ENCODE measurements at places on chromosomes 7 and 10.
A peak's percentile ranks its signal among the peaks of the same experiment; 100 is the strongest.

GRCh38 chr10:44937196-44938005 is 22.2 kb upstream of the RASSF4 start:
- DNase-seq, result no peak

DNA sequence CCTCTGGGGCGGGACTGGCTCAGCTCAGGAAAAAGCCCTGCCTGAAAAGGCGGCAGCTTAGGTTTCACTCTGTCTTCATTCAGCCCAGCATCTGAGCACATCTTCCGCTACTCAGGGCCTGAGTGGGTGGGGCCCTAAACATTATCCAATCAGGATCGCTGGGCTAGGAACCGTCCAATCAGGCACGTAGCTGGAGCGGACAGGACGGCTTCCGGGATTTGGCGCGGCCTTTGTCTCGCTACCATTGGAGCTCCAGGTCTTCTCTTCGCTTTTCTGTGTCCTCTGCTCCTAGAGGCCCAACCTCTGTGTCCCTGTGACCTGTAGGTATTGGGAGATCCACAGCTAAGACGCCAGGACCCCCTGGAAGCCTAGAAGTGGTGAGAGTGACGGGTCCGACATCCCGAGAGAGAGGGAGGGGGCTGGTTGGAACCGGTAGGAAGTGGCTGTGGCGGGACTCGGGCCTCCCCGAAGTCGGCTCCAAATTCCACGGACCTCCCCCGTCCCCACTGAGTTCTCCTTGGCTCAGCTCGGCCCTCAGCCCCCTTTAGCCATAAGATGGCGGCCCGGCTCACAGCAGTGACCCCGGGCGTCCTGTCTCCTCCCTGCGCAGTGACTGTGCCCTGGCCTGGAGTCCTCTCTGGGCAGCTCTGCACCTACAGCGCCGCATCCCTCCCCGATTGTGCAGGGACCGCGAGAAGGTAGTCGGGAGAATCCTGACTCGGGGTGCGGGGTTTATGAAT is 99.1 kb downstream of the ZNF680 start:
- no peak for DNase-seq

DNA sequence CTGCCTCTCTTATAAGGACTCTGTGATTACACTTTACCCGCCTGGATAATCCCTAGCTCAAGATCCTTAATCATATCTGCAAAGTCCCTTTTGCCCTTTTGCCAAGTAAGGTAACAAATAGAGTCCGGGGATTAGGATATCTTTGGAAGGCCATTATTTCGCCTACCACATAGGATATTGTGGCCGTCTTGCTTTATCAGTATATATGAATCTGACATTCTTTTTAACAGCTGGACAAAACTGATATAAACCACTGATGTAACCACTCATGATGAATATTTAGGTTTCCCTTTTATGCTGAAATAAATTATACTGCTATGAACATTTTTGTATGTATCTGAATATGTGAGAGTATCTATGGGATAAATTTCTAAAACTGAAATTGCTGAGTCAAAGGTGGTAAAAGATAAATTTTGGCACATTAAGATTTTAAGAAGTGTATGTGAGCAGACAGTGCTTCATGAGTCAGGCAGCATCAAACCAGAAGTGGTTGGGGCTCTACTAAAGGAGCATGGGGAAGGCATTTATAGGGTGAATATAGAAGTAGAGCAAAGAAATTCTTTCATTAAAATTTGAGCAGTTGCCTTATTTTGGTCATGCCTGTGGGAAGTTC is 44.7 kb downstream of the AVL9 start:
- no peak for DNase-seq

GRCh38 chr7:55174856-55175255 is 156.0 kb downstream of the EGFR start:
- DNase-seq, result no peak

DNA sequence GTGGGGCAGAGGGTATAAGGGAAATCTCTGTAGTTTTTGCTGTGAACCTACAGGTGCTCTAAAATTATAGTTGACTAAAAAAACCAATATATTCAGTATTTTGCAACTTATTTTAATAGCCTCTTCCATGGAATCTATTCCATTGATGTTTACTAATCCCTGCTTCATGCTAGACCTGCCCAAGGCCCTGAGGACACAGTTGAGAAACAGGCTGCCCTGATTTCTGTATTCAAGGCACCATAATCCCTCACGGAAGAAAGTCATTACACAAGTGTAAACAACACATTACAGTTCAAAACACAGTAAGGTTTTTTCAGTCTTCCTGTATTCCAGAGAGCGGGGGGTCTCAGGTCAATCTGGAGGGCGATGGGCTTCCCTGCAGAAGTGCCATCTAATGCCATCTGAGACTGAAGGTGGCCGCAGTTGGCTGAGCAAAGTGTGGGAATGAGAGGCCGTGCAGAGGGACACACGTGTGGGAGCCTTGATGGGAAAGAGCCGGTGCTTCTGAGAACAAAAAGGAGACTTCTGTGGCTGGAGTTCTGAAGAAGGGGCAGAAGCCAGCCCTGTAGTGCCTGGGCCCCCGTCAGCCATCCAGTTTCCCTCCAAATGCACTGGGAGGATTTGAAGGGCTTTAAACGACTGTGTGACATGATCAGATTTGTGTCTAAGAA is 146.9 kb downstream of the PTPN20 start:
- DNase-seq, result no peak

GRCh38 chr10:85311613-85312337 is 983.4 kb downstream of the CCSER2 start:
- DNase-seq, result no peak

DNA sequence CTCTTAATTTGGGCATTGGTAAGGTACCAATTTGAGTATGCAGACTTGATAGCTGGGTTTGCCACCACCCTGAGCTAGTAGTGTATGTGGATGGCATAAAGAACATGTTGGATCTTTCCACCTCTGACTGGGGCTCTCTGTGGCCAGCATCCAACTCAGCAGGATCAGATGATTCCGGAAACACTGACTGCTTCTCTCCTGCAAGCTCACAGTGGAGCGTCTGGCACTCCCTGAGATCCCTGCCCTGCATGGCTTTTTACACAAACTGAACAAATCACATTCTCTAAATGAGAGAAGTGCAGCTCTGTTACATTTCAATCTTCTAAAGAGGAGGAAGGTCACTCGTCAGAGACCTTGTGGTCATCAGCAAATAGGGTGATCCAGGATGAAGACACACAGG is 1057.5 kb downstream of the NRG3 start:
- no peak for DNase-seq

DNA sequence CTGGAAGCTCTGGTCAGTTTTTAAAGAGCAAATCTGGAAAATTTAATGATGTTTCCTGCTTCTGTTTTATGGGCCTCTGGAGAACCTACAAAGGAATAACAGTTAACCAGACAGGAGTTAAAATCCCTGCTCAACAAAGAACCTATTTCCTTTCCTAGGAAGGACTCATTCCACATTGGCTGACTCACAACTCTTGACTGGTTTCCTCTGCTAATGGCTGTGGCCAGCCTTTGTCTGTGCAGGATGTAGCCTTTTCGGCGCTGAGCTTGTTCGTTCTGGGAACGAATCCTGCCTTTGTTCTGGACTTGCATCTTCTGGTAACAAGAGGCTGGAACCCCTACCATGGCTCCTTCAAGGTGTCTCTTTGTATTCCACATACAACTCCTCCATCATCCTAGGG is 112.8 kb upstream of the PDCD4 start:
- DNase-seq, result no peak

GRCh38 chr10:113183573-113183972 is 233.5 kb downstream of the TCF7L2 start:
- no peak for DNase-seq

GRCh38 chr10:53682885-53683284 is 910.3 kb upstream of the MBL2 start:
- DNase-seq, result no peak

GRCh38 chr7:68752485-68753178 is 845.6 kb upstream of the AUTS2 start:
- no peak for DNase-seq

- DNase-seq, result no peak
Measured at GRCh38 chr10:129637846-129638245, 170.8 kb downstream of the MGMT start.

DNA sequence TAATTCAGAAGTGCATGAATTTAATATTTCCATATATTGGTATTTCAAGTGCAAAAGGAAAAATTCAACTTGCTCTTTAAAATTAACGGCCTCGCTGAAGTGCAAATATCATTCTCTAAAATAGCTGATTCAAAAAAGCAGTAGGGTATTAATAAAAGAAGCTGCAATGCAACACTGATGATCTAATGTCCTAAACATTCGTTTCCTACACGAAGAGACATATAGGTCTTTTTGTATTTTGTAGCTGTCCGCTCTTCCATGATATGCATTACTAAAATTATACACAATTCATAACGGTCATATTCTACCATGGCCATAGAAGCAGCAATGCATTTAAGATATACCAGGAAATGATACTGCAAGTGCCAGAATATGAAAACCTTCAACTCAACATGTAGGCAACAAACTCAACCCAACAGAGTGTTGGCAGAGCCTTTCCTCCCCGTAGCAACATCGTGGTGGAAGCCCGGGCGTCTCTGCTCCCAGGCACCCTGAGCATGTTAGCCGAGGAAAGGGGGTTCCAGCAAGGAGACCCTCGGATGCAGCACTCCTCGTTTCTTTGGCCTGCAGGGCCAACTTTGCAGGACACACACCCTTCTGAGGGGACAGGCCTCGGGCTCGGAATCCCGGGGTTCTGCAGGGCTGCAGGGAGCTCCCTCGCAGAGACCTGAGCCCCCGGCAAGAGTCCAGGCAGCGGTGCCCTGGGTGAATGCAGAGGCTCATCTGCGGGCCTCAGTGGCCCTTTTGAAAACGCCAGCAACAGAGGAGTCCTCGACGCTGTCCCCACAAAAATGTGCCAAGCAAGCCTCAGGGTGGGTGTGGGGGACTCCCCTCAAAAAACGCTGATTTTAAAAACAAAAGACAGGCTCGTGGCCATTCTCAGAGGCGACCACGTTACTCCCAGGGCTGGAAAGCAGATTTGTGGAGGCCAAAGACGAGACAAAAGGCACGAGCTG is 1.6 kb downstream of the FAM171A1 start:
- DNase-seq, result no peak

DNA sequence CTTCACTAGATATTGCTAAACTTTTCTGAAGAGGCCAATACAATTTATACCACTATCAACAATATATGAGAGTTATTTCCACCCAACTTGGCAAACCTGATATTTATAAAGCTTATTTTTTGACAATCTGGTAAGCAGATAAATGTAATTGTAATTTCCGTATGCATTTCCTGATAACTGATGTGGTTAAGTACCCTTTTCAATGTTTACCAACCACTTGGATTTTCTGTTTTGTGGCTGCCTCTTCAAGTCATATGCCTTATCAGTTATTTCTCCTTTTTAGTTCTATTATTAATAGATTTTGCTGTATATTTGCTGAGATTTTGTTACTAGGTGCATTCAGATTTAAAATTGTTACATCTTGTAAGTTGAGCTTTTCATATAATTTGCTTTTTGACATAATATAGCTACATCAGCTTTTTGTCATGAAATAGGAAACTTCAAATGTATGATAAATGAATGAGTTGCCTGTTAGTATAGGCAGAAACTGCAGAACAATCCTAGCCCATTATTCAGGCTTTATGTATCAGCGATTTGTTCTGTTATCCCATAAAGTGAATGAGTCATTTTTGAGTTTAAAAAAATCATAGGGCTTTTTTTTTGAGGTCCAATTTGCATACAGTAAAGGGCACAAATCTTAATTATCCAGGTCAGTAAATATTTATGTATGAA is 11.5 kb downstream of the SGPL1 start:
- DNase-seq, result no peak

DNA sequence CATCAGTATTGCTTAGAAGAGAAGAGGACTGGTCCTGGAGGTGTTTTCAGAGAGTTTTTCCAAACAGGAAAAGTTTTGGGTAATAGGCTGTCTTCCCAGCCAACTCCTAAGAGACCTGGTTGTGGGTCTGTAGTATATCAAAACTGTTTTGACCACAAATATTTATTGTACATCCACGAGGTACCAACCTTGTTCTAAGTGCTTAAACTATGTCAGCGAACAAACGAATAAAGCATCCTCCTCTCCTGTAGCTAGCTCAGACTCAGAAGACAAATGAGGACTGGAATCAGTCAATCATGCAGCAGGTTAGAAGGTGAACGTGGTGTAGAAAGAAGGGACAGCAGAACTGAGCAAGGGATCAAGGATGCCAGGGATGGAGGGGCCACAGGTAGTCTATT is 61.6 kb upstream of the MKI67 start:
- no peak for DNase-seq

- peak; percentile 48 for DNase-seq
Measured at GRCh38 chr10:50512743-50513416, 110.9 kb downstream of the SGMS1 start.

- DNase-seq, result no peak
Measured at GRCh38 chr7:29236649-29237048, 42.1 kb downstream of the CHN2 start.

DNA sequence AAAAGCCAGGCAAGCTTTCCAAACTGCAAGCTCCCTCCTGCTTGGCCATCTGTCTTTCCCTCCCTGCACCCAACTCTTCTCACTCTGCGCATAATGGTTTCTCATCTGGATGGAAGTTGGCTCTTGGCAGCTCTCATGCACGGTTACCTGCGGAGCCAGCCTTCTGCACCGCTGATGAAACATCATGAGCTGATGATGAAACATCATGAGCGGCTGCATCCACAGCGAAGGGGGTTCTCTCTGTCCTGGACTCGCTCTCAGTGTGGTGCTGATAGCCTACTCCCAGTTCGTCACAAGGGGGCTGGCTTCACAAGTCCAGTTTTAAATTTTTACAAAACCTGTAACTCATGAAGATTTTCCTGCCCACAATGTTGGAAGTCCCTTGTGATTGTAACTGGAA is 457.5 kb downstream of the ACTR3B start:
- no peak for DNase-seq

GRCh38 chr7:106864298-106865081 is 592 bp upstream of the PIK3CG start:
- DNase-seq, result peak; percentile 14

- DNase-seq, result no peak
Measured at GRCh38 chr7:2926120-2926895, 82.2 kb upstream of the GNA12 start.

GRCh38 chr7:96861-97260 is 95.5 kb upstream of the FAM20C start:
- DNase-seq, result no peak

- no peak for DNase-seq
Measured at GRCh38 chr10:122795924-122796323, 49.7 kb downstream of the CUZD1 start.

- DNase-seq, result no peak
Measured at GRCh38 chr10:123100030-123100762, 35.6 kb upstream of the HMX3 start.

- peak; percentile 64 for DNase-seq
Measured at GRCh38 chr10:68560186-68560942, at the start of gene TET1. Gene TET1 (plus strand): TSS chr10:68560337. CDS start chr10:68572339, 12,002 bp downstream.

GRCh38 chr10:58588673-58589265 is 76.1 kb downstream of the BICC1 start:
- DNase-seq, result no peak

DNA sequence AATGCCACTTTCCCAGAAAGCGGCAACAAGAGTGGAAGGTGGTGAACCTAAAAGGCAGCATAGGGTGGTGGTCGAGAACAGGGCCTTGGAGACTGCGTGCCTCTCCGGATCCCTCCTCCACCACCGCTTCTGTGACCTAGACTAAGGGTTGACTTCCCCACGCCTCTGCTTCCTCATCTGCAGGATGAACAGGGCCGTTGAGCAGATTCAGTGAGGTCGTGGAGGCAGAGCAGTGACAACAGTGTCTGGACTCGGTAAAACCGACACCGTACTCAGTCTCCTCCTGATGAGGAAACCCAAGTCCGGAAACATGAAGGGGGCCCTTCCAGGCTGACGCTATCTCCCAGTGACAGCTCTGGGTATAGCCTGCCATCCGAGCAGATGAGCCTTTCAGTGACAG is 162.6 kb downstream of the CELF2 start:
- peak; percentile 85 for DNase-seq
